ENCODE measurements at places on chromosomes 2 and 18.

DNA sequence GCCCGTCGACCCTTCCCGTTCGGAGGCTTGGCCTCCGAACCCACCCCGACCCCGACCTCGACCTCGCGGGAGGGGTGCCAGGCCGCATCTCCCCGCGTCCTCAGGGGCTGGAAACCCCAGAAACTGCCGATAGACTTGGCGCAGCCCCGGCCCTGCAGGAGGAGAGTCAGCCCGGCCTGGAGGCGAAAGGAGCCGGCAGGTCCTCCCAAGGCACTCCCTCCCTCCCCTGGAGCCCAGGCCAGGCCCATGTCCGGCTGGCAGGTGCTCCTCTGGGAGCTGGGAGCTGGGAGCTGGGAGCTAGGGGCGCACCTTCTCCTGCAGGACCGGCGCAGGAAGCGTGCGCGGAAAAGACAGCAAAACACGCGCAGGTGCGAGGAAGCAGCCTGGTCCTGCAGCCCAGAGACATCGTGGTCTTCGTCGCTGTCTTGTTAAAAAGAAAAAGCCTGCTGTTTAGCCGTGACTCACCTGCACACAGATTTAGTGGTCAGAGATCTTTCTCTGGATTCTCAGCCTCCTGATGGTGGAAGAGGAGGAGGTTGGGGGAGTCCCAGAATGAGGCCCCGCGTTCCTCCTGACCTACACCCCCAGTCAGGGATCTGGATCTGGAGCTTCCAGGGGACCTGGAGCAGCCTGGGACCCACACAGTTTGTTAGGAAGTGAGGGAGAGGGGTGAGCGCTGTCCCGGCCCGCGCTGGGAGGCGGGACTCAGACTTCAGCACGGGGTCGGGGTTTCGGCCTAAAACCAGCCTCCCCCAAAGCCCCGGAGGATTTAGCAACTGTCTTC, 660 bp upstream of the MBP start:
- no peak for DNase-seq

- no peak for DNase-seq
Measured at GRCh38 chr2:98915751-98916358, 20.2 kb downstream of the CRACDL start.

DNA sequence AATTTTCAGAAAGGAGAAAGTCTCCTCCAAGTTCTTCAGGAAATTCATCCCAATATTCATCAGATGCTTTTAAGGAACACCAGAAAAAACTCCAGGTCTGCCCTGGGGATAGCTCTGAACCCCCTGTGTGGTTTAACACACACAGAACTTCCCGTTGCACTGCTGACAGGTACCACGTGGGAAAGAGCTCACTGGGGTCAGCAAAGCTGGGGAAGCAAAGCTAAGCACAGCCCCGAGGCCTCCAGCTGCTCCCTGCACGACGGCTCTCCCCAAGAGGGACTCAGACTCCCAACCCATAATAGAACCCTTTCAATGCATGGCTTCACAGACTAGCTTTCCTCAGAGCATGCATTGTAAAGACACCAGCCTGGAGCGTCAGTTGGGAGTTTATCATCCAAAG, 28.0 kb downstream of the ADI1 start:
- DNase-seq, result no peak

GRCh38 chr2:71154798-71155197, 24.4 kb downstream of the MPHOSPH10 start:
- no peak for DNase-seq

GRCh38 chr2:194102546-194102945, 1554.5 kb upstream of the SLC39A10 start:
- DNase-seq, result no peak

DNA sequence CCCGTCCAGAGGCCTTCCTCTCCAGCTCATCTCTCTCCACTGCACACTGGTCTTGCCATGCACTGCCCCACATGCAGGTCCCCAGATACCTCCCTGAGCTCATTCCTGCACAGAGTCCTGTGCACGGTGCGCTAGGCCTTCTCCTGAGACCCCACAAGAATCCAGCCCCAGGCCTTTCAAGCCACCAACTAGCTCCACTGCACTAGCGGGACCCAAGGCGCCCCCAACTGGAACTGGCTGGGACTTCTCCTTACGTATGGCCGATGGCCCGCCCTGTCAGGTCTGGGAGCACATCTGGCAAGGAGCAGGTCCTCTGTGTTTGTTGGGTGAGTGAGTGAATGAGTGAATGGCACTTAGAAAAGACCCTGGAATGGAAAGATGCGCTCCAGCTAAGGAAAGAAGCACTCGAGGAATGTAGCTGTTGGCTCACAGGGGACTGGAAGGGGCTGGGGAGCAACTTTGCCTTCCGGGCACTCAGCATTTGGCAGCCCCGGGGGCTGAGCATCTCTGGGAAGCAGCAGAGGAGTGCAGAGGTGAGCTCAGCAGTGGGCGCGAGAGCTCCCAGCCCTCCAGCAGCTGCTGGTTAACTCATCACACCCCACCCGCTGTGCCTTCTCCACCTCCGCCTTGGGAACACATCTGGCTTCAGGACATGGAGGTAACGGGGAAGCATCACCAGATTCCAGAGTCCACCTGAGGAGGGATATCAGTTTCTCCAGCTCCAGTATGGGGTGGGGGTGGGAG, 223.1 kb downstream of the GLI2 start:
- no peak for DNase-seq

DNA sequence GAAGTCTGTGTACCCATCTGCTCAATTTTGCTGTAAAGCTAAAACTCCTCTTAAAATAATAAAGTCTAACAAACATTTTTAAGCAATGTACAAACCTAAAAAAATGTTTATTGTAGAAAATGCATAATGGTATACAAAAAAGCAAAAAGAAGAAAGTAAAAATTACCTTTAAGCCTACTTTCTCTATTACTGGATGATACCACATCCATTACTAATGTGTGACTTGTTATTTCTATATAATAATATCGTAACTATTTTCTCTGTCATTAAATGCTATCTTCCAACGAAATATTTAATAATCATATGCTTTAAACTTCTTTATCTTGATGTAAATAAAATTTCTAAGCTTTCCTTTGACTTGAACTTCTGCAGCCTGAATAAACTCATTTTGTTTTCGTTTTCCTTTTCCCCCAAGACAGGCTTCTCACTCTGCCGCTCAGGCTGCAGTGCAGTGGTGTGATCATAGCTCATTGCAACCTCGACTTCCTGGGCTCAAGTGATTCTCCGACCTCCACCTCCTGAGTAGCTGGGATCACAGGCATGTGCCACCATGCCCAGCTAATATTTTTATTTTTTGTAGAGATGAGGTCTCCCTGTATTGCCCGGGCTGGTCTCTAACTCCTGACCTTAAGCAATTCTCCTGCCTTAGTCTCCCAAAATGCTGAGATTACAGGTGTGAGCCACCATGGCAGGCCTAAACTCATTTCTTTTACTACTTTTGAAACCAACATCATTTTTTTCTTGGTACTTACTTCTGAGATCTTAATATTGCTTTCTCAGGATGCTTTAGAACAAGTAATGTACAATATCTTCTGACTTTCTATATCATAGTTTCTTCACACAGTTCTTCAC, 18.1 kb upstream of the DNAH7 start:
- DNase-seq, result no peak

GRCh38 chr2:5022061-5022460, 670.1 kb upstream of the SOX11 start:
- DNase-seq, result no peak

DNA sequence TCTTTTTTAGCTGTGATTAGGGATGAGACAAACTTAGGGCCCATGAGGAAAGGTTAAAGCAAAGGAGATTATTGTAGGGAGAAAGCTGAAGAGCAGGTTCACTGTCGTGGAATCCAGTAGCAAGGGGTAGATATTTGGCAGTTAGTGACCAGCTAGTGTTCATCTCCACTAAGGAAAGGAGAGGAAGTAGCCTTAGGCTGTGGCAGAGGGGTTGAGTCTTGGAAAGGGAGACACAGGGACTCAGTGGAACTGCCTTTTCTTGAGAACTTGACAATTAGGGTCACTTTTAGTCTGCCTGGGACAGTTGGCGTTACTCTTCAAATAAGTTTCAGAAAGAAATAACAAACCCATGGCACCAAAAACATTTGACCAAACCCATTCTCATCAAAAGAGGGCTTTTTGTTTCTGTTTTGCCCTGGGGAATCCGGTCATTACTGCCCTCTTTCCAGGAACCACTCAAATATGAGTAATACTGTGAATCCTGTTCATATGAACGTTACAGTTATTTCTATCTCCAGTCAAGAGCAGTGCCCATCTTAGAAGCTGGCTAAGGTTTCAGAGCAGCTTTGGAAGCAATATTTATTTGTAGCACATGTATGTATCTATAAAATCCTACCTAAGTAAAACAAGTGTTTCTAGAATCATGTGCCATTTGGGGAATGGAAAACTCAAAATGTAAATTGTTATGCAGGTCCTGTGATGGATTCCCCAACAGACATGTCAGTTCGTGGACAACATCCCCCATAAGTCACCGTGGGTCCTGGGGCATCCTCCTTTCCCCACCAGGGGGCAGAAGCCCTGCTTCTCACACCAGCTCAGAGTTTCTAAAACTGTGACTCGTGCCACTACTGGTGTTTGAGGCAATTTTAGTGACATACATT, 77.3 kb upstream of the PHLPP1 start:
- peak; percentile 41 for DNase-seq

GRCh38 chr2:95018301-95018700, 7.2 kb upstream of the MAL start:
- DNase-seq, result no peak

DNA sequence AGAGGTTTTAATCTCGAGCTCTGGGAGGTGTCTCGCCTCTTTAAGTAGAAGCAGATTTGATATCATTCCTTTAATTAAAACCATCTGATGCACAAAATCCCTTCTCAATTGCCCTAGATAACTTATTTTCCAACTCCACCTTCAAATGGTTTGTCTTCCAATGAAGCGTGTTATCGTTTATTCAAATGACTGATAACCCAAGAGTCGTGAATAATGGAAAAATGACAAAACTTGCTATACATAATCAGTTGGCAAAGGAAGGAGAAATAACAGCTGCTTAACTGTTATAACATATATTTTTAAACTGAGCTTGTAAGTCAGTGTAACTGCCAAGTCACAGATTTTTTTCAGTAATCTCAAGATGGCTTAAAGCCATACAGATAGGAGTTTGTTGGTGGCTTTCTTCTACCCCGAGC, 144.6 kb downstream of the QPCT start:
- DNase-seq, result no peak

- DNase-seq, result no peak
Measured at GRCh38 chr2:179588486-179589145, 272.8 kb downstream of the ZNF385B start.

DNA sequence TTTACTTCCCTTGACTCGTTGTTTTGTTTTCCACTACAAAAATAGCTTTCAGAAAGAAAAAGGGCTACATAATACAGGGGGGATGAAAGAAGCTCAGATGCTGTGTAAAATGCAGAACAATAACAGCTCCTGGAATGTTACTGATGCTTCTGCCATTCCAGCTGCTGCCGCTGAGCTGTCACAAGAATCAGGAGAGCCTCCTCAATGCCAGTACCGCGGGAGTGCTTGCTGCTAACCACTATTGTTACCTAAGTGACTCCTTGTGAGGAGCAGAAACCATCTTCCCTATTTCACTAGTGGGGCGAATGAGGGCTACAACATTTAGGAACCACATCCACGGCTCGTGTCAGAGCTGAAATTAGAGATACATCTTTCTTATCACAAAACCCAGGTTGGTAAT, 384.8 kb downstream of the GALR1 start:
- no peak for DNase-seq

GRCh38 chr2:32977228-32977758, 30.5 kb downstream of the LTBP1 start:
- no peak for DNase-seq

GRCh38 chr2:175275539-175275938, 94.0 kb upstream of the ATP5MC3 start:
- DNase-seq, result no peak

GRCh38 chr2:203858176-203858575, 9.4 kb upstream of the CTLA4 start:
- DNase-seq, result no peak

GRCh38 chr18:23833714-23834113, 144.5 kb downstream of the LAMA3 start:
- DNase-seq, result no peak

DNA sequence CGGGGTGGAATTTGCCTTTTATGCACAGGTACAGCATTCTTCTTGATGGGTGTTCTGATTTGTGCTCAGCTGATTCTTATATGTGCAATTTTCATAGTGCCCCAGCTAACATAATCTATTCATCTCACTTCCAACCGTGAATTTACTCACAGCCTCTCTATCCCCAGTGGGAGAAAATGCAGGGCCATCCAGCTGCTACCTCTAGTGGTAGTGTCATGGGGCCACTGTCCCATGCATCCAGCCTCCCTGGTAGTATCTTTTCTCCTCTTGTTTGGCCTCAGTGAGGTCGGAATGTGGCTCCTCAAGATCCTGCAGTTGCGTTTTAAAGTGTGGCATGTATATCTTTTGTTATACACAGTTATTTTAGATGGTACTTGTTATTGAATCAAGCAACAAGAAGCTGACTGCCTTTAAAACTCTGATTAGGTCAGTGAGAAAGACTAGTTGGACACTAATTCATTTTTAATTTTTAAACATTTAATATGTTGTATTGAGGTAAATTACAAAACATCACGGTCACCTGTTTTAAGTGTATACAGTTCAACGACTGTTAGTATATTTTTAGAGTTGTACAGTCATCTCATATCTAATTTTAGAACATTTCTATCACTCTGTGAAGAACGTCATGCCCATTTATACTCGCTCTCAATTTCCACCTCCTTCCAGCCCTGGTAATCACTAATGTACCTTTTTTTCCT, 67.9 kb upstream of the TXNDC2 start:
- no peak for DNase-seq

- DNase-seq, result no peak
Measured at GRCh38 chr18:31835528-31836133, 75.0 kb upstream of the SLC25A52 start.

- DNase-seq, result no peak
Measured at GRCh38 chr2:236017446-236017845, 150.7 kb downstream of the GBX2 start.

DNA sequence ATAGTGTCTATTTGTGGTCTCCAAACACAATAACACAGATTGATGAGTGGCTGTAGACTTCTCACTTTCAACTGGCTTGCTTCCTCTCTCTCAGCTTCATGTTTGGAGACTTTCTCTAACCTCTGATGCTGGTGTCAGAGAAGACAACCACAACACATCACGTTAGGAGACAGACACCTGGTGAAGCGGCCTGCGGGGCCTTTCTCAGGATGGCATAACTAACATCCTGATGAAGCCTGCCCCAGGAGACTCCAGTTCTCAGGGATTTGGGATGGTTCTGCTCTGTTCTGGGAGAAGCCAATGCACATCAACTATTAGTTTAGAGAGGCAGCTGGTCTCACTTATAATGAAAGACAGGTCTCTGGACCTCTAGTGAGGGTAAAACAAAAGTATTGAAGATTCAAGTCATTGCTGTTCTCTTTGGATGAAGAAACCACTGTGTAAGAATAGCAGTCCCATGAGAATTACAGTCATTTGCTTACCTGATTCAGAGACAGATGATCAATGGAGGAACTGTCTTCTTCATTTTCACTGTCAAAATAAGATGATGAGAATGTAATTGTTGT, 2.0 kb downstream of the IL1A start:
- no peak for DNase-seq

GRCh38 chr18:21448299-21448698, 152.2 kb downstream of the ESCO1 start:
- no peak for DNase-seq
